T-helper 17 cell (primary cell): ENCODE measurements at places on chromosomes 7 and 10.

DNA sequence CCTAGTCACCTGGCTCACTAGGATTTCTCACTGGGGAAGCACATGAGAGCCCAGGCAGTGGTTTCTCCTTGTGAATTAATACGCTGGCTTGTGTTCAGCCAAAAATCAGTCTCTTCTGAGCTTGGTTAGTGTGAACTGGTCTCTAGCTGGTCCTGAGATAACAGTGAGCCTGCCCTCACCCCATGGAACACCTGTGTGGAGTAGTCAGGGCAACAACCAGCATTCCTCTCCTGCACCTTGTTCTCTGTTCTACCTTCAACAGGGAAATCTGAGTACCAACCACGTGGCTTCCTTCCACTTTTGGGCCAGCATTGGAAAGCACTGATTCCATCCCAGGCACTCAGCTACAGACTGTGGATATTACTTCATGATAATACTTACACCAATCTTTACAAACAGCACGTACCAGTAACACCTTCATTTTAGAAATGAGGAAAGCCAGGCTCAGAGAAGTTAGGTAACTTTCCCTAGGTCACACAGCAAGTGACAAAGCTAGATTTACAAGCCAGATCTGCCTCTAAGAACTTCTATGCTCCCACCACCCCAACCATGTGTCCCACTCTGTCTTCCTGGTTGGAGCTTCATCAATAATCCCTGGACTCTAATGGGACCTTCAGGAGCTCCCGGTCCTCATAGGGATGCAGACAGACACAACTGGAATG is 106.6 kb downstream of the GRID1 start:
- no peak for DNase-seq

DNA sequence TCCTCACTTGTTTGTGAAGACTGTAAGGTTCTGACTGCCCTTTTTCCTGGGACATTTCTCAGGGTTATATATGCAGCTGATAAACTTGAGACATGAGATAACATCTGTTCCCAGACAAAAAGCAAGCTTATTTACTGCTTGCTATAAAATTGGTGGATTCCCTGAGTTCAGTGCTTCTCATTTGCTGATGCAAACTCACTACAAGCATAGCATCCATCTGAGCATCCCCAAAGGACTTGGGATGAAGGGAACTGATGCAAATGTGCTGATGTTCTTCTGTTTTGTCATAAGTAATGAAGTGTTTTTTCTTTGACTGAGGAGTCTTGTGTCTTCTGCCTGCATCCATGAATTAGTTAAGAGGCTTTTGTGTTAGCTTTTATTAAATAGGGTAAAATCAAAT is 183.2 kb downstream of the ADK start:
- no peak for DNase-seq

GRCh38 chr7:55405856-55406541 is 40.9 kb downstream of the LANCL2 start:
- DNase-seq: no peak

DNA sequence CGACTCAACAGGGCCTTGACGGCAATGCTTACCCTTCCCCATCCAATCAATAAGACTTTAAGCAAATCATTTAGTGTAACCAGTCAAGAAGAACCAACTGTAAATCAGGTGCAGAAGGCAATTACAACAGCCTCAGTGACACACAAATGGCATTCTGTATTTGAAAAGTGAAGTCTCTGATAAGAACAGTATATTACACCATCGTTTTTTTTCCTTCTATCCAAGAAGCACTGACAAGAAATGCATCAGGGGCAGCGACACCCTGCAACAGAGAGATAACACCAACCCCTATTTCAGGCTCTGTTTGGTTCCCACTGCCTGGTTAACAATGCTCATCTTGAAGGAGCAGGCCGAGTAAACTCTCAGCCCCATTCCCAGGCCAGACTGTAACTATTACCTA is 204.0 kb upstream of the AOAH start:
- no peak for DNase-seq

DNA sequence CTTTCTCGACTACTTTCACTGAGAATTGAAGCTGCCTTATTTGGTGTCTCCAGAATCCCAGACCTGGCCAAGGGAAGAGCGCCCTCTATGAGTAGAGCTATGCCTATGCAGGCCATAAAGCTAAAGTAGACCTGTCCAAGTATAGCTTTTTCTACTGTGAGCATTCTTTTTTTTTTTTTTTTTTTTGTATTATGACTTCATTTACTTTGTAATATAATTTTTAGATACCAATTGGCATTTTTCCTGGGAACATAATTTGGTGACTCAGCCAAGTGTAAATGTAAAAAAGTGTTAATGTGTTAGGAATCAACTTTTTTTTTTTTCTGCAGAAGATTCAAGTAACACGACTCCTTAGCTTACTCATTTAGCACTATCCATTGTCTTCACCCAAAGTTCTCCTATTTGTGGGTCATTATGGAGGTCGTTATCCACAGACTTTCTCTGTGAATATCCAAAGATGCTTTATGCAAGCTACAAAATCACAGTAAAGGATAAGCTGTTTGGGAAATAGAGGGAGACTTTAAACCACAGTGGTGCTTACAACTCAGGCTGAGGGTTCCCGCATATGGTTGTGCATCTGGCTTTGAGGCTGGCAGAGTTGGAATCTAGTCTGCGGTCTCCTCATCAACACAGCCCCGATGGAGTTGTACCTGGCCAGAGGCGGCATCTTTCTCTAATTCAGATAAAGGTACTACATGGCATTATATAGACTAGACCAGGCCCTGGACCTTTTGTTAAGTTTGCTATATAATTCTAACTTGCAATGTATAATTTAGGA is 1040.2 kb upstream of the SORCS1 start:
- no peak for DNase-seq

- DNase-seq: no peak
These were observed at the start of gene CPA4 for GRCh38 chr7:130292682-130293257. TSS of gene CPA4 (plus strand) at chr7:130293161. CDS start at chr7:130293181, 20 bp downstream.

DNA sequence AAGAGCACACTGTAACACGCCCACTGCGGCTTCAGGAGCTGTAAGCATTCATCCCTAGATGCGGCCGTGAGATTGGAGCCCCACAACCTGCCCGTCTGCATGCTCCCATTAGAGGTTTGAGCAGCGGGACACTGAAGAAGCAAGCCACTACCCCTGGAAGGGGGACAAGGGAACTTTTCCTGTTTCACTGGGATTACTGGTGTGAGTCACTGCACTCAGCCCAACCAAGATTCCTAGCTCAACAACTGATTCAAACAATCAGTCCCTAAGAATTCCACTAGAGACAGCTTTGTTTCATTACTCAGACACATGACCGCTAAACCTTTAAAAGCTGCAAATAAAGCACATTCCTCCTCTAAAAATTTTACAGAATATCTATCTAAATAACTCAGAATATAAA is 69.8 kb downstream of the ORC5 start:
- DNase-seq: no peak

DNA sequence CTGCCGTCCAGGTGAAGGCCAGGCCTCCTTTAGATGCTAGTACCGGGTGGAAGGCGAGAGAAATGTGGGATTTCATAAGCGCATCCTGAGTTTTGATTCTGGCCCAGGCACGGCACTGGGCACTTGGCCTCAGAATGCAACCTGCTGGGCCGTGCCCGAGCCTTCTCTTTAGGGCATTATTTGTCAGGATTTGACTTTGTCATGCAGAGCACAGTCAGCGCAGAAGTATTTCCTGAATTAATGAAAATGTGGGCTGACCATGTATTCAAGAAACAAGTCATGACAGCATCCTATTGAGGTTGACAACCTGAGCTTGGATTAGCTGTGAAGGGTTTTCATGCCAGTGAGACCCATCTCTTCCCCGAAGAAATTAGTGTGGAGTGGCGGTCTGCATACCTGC is 34.4 kb downstream of the RCC1L start:
- DNase-seq: no peak

DNA sequence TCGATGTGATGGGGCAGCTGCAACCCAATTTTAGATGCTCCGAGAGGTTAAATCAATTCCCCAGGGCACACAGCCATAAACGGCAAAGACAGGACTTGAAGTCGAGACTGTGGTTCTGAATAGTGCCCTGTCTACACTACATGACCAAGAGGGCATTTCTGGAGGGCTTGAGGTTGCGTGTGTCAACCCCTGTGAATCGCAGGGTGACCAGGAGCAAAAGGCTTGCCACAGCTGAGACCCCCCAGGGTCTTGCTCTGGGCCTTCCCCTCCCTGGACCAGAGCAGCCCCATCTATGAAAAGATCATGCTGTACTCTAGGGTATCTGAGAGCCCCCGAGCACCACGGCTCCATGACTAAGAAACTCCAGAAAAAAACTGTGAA is 26.8 kb upstream of the RASGEF1A start:
- no peak for DNase-seq

DNA sequence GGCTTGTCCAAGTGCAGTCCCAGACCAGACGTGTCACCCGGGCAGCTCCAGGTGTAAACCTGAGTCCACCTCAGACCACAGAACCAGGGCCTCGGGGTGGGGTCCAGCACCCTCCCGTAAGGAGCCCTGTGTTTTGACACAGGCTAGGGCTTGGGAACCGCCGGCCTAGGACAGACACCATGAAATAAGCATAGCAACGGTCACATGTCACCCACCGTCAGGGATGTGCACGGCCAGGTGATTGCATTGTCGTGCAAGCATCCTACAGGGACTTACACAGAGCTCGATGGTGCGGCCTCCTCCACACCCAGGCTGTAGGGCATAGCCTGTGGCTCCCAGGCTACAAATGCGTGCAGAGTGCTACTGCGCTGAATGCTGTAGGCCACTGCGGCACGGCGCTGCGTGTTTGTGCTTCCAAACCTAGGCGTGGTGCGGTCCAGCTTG is 10.6 kb downstream of the ZFAND2A start:
- DNase-seq: no peak

GRCh38 chr7:121385800-121386179 is 10.3 kb downstream of the FAM3C start:
- DNase-seq: no peak

GRCh38 chr10:105634281-105634680 is 993.2 kb downstream of the SORCS3 start:
- DNase-seq: no peak
